ENCODE measurements at places on chromosomes 7 and 10.

- DNase-seq = no peak
These were observed 191.3 kb upstream of the PFKP start for GRCh38 chr10:2876032-2876431.

- no peak for DNase-seq
These were observed 296.1 kb downstream of the CDK14 start for GRCh38 chr7:90892213-90892612.

DNA sequence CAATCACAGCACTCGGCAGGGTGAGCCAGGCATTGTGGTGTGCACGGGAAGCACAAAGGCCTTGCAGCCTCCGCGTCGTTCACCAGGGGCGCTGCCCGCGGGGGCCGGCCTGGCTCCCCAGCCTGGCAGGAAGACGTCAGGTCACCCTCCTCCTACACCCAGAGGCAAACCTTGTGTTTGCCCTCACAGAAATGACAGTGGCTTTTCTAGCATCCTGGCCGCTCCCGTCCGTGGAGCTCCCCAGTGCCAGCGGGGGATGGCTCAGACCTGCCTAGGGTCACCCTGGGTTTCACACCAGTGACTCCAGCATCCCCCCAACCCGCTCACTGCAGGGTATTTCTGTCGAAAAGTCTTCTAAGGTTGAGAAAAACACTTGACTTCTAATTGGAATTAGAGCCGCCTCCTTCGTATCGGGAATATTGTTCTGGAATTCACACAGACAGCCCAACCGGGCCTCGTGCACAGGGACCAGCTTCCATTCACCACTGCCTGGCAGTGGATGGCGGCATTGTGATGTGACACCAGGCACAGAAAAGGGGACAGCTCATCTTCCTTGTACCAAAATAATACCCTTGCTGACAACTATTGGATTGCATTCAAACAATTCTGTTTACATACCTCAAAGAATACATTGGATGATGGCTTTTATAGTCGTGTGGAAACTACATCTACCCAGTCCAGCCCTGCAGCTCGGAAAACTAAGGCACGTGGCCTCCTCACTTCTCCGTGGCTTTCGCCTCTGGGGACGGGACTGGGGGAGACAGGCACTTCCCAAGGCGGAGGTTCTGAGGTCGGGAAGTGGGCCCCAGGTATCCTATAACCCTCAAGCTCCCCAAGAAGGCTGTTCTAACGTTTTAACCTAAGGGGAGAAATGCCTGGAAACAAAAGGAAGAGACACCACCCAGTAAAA, 109.0 kb downstream of the EBF3 start:
- DNase-seq = no peak

DNA sequence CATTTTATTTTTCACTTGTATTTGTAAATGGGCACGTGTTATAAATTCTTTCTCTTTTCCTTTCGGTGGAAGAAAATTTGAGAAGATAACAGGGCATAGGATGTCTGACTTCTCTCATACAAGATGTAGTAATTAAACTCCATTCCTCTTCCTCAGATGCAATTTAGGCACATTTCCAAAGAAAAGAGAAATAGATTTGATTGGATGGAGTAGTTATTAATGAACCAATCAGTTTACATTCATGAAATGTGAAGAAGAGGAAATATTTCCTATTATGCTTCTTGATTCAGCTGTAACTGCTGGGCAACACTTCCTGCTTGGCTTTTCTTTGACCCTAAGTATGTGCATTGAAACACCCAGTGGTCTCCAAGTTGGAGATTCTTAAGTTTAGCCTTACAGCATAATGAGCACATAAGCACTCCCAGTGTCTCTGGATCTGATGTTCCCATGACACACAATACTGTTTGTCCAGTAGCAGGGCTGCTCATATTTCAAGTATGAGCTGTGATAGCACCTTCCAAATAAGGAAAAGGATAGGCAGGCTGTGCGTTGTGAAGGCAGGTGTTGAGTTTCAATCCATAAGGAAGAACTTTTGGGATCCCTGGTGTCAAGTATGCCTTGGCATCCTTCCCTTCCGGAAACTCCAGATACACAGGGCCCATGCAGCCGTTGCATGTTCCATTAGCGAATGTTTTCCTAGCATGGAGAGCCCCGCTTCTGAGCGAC, 33.4 kb upstream of the COBL start:
- DNase-seq = no peak

GRCh38 chr10:3757638-3758490, 27.1 kb downstream of the KLF6 start:
- DNase-seq = no peak

DNA sequence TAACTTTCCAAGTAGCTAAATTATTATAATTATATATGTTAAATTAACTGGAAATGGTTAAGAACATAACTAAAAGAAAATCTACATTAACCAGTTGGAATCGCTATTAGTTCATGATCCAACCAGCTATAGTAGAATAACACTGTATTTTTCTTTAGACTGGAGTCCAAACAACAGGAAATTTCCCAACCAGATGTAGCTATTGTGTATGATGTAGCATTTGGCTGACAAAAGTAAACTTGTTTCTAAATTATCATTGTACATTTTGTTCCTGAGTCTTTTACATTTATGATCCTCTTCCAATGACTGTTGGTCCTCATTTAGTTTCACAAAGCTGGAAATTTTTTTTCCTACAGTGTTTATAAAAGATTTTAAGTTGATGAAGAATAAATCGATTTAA, 62.1 kb downstream of the PAPSS2 start:
- no peak for DNase-seq

- no peak for DNase-seq
These were observed 62.6 kb upstream of the ZNRF2 start for GRCh38 chr7:30221764-30222163.

DNA sequence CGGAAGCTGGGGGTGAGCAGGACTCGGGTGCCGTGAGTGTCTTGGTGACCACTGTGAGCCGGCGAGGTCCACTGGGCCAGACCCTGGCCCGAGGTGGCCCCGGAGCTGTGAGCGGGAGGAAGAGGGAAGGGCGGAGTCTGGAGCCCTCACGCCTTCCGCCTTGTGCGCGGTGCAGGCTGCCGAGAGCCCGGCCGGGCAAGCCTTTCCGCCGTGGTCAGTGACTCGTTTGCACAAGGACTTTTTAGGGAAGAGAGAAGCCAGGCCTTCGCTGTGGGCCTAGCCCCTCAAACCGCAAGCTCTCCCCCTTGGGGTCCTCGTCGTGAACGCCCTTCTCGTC, 40.9 kb upstream of the ZNF32 start:
- DNase-seq = no peak

DNA sequence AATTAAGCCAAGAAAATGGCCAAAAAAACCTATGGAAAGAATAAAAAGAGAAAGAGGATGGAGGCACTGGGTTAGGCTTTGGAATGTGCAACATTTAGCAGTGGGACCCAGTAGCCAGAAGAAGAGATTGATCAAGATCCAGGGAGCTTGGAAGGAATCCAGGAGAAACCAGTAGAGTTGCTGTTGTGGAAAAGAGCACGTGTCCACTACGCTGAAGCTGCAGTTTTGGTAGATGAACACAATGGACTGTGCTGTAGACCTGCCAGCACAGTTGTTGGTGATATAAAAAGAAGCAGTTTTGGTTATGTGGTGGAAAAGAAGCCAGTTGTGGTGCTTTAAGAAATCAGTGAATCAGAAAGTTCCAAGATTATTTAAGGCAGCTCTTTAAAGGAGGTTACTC, 802.2 kb upstream of the POM121L12 start:
- no peak for DNase-seq

GRCh38 chr7:37196676-37197075, 252.0 kb downstream of the ELMO1 start:
- DNase-seq = no peak

GRCh38 chr10:1715821-1716220, 21.5 kb downstream of the ADARB2 start:
- no peak for DNase-seq

DNA sequence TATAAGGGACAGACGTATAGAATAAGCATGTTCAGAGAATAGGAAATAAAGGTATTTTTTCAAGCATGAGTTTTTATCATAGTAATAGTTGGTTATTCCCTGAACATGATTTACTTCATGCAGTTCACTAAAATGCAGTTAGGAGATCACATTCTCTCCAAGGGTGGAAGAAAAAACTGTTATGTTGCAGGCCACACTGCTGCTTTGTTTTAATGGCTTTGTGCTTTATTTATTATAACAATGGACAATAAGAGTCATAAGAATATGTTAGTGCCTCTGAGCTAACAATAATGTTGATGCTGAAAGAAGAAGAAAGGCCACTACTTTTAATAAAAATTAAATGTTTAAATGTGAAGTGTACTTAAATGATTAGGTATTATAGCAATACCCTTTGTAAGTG, 78.5 kb upstream of the GATAD1 start:
- no peak for DNase-seq

DNA sequence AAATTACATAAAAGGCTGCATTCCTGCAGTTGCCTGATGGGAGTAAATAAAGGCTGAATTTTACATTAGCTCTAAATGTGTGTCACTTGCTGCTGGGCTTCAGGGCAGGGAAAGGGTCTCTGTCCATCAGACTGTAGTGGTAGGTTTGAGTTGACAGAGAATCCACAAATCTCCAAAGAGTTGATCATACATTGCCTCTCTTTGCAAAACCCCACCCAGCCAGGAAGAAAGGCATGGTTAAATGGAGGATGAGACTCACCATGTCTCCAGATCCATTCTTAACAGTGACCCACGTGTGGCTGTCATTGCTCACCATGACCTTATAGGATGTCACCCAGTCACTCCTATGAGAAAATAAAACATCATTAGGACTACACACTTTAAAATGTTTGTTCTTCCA, 92.8 kb downstream of the CPXM2 start:
- DNase-seq = no peak

GRCh38 chr10:131561897-131562296, 250.4 kb upstream of the TCERG1L start:
- DNase-seq = no peak

DNA sequence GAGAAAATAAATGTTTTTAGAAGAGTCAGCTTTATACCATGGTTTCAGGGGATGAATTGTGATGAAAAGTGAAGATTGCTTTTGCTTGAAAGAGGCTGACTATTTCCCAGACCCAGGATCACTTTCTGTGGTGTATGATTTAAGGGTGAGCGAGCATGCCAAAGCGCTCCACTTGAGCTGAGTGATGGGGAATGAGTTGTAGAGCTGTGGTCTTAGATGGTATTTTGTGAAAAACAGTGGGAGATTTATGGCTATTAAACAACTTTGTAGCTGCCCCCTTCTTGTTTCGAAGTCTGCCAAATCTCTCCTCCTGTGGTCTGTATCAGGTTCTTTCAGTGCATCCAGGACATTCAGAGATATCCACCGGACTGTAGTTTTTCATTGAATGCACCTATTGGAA, 888.2 kb downstream of the LRMDA start:
- no peak for DNase-seq

DNA sequence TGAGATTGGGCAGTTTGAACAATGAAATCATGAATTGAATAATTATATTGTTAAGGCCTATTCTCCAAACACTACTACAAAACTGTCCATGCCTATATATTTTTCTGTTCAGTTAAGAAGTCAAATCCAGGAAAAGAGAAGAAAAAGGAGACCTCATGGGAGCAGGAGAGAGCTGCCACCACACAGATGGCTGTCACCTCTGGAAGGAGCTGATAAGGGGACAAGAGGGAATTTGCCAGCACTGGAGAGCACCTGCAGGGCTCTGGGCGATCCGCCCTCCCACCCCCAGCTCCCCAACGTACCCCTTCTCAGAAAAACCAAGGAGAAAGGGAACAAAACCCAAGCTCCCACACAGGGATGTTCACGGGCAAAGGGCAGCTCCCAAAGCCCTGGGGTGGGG, 227.8 kb downstream of the TNS3 start:
- no peak for DNase-seq

- DNase-seq = no peak
These were observed 35.5 kb downstream of the MDFIC start for GRCh38 chr7:114957444-114957843.

DNA sequence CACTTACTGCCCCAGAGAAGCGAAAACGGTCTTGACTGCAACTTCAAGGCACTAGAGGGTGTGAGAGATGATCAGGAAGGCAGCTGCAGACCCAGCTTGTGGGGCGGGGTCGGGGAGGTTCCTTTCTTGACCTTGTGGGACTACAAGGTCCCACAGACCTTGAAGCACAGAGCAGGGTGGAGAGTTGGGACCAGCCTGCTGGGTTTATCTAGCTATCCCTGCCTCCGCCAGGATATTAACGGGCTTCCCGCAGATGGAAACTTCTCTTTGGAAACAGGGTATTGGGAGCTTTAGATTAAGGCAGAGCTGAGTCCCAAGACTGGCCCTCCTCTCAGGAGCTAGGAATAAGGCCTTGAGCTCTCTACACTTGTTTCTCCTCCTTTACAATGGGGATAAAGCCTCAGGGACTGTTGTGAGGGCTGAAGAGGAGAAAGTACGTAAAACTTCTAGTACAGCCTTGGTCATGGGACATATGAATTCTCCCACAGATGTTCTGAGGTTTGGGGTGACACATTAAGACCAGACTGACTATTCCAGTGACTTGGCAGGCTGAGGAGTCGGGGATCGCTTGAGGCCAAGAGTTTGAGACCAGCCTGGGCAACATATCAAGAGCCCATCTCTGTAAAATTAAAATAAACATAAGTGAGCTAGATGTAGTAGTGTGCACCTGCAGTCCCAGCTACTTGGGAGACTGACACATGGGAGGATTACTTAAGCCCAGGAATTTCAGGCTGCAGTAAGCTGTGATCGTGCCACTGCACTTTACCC, 153.2 kb downstream of the CDH23 start:
- DNase-seq = no peak

DNA sequence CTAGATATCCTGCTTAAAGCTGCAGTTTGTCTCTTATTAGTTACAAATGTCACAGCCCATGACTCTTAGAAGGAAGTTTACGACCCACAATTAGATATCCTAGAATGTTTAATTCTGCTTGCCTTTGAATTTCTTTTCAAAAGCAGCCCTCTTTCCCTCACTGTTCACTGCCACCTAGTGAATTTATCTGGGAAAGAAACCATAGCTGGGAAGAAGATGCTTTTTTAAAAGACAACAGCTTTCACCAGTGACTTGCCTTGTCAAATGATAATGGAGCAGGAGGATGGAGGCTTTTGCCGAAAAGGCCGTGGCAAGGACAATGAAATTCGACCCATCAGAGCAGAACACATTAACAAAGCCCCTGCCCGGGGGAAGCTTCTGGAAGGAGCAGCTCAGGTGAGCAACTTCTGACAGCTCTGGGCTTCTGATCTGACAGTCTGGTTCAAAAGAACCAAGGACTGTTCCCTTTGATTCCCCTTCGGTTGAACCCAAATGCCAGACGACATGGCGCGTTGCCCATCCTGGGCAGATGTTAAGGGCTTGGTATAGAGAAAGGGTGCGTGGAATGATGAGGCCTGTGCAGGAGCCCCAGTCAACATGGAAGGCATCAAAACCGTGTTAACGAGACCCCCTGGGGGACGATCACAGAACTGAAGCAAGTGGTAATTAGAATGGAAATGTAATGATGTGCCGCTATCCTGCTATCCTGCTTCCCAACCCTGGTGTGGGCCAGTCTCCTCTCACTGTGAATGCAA, 236.8 kb downstream of the FRMD4A start:
- DNase-seq = peak; percentile 33

GRCh38 chr10:4353964-4354363, 472.0 kb upstream of the AKR1E2 start:
- no peak for DNase-seq

GRCh38 chr7:150736864-150737263, 354 bp upstream of the GIMAP5 start:
- no peak for DNase-seq

GRCh38 chr7:30936650-30937245, 25.1 kb downstream of the AQP1 start:
- no peak for DNase-seq

GRCh38 chr10:59976909-59977308, 70.6 kb upstream of the CCDC6 start:
- no peak for DNase-seq
